Right cardiac atrium (tissue), 5 donors: ENCODE measurements at places on chromosomes 16 and 17. TPM values are rescaled to one million over a fixed set of nuclear protein-coding genes. Genes with fewer than 3 reads are reported as not detected.

DNA sequence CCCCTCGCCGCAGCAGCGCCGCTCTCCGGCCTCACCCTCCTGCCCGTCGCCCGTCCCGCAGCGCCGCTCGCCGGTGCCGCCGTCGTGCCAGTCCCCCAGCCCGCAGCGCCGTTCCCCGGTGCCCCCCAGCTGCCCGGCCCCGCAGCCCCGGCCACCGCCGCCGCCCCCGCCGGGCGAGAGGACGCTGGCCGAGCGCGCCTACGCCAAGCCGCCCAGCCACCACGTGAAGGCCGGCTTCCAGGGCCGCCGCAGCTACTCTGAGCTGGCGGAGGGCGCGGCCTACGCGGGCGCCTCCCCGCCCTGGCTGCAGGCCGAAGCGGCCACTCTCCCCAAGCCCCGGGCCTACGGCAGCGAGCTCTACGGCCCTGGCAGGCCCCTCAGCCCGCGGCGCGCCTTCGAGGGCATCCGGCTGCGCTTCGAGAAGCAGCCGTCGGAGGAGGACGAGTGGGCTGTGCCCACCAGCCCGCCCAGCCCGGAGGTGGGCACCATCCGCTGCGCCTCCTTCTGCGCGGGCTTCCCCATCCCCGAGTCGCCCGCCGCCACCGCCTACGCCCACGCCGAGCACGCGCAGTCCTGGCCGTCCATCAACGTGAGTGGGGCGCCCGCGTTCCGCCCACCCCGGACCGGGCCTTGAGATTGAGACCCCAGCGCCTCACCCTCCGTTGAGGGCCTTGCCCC, 15.0 kb downstream of the TBKBP1 start:
- DNase-seq = peak; percentile 87

DNA sequence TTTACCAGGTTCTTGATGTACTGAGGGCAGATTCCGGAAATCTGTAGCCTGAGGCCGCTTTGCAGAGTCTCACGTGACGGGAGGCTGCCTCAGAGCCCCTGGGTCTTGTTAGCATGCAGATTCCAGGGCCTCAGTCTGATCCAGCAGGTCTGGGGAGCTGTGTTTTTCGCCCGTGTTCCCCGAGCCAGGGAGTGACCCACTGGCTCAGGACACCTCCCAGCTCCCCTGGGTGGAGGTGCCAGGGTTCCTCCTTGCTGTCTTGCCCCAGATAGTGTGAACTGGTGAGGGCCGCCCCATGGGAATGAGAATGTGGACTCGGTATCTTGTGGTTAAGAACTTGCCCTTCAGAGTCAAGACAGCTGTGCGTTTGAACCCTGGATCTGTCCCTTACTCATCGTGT, 98.6 kb downstream of the OR1D5 start:
- DNase-seq = no peak

GRCh38 chr17:2203818-2204217, 99.8 kb downstream of the SMG6 start:
- DNase-seq = no peak

- DNase-seq = peak; percentile 96
Measured at GRCh38 chr17:61251939-61252865, 147.4 kb upstream of the TBX2 start.

DNA sequence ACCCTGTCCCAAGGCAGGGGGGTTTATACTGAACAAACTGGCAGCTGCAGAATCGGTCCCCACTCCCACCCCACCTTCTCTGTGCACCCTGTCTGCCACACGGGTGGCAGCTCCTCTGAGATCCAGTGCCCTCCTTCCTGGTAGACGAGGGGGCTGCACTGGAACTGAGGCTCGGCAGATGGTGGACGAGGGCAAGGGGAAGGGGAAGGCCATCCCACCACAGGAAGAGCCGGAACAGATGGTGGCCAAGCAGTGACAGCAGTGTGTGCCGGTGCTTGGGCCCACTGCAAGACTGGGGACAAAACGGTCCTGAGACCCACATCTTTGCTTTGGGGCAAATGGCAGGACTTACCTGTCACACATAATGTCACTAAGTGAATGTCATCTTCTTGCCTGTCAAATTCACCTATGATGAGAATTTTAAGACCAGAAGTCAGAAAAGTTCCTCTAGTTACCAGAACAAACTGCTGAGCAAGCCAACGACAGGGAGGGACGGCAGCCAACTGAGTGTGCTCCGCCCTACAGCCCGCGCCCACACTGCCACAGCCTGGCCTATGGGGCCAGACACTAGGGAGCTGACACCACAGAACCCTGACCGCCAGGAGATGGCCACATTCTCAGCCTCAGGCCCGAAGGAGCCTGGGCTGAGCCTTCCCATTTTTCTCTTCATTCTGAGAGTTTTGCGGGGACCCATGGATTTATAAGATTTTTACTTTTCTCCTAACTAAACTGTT, 14.4 kb downstream of the NTAN1 start:
- peak; percentile 91 for DNase-seq

DNA sequence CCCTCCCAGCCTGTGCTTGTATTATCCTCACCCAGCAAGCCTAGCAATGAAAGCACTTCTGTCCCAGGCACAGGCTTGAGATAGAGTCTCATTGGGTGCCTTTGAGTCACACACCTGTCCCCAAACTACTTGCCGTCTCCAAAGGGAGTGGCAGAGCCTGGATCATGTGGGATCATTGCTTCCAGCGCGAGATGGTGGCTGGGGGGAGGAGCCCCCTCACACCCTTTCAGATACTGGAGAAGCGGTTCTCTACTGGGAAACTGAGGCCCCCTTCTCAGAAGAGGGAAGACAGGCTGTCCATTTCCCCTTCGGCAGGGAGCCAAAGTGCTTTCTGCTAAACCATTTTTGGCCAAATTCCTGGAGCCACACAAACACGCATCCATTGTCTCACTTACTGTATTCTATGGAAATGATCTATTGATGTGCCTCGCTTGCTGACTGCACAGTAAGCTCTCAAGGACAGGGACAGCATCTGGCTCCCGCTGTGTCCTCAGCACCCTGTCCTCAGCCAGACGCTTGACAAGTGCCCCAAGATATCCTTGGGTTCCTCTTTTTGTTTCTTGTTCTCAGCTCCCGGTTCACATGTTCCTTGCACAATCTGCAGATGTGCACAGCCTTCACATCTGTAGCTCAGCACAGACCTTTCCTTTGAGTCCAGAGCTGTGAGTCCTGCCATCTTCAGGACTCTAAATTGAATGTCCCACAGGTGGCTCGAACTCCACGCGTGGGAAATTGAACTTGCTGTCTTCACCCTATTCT, 26.0 kb upstream of the DLX3 start:
- no peak for DNase-seq

The C17orf78 gene
- not detected for total RNA-seq

The ZPBP2 gene
- not detected for total RNA-seq

The GPRC5C gene
- 40.8 TPM for total RNA-seq

The MCRIP1 gene
- total RNA-seq = 91.2 TPM

The MEFV gene
- total RNA-seq = 1.6 TPM

The CCL17 gene
- total RNA-seq = not detected
